ENCODE measurements at places on chromosomes 11 and 22.

DNA sequence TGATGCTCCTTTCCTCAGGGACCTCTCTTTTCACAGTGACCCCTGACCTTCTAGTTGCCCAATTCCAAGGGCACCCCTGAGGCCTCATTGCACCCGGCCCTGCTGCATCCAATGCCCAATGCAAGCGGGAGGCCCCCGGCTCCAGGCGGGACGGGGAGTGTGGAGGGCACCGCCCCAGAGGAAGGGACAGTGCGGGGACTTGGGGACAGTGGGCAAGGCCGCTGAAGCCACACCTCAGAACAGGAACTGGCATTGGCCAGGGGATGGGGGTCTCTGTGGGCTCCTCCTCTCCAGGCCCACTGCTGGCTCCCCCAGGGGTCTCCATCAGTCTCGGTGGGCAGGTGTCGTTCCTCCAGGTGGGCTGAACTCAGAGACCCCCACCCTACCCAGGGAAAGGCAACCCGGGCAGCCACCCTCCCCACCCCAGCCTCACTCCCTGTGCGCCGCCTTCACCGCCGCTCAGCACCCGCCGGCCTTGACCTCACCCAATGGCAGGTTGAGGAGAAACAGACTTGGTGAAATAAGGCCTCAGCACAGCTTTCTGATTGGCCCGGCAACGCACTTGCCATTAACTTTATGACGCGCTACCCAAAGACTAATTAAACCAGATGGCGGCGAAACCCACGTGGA lies 1312.0 kb downstream of the BRD1 start:
- DNase-seq: no peak

- DNase-seq: no peak
Observed at GRCh38 chr22:35781898-35782297, 64.2 kb downstream of the APOL5 start.

GRCh38 chr11:22477312-22477711 lies 139.1 kb downstream of the SLC17A6 start:
- DNase-seq: no peak

DNA sequence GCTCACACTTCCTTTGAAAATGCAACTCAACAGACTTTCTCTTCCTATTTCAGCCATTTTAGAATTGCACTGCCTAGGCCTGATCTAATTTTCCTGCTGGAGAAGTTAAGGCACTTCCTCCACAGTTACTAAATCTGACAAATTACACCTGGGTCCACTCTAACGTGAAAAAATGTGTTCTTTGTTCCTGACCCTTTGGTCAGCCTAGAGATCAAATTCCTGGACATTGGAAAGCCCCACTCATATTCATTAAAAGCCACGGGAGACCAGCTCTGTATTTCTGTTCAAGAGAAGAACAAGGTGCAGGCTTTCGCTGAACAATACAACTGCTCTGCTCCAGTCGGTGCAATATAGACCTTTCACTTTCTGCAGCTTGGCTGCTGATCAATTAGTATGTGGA lies 96.6 kb downstream of the MPPED2 start:
- no peak for DNase-seq

DNA sequence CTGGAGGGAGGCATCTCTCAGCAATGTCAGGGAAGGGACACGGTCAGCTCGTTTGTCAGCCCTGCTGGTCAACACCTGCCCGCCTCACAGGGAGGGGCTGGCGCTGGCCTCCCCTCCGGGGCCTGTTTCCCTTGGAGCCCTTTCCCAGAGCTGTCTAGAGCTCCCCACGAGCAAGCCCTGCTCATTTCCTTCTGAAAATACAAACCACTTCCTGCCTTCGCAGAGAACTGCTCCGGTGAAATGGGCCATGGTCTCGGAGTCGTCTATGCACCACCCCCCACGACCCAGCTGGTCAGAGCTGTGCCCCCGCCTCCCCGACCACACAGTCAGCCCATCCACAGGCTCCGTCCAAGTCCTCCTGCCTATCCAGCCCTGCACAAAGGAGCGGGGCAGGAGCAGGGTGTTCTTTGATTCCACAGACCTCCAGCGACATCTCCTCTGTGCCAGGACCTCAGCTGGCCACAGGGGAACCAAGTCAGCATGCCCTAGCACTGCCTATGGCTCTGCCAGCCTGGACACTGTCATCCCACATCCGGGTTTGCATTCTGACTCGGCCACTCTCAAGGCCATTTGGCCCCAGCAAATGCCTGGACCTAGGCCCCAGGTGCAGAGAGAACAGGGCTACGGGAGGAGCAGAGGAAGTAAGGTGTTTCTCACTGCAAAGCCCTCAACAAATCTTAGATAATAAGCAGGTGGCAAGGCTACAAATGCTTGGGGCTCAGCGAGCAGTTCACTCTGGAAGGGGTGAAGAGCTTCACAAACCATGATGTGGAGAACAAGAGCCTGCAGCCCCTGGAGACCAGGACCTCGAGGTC lies 82.1 kb upstream of the WNT11 start:
- DNase-seq: no peak

DNA sequence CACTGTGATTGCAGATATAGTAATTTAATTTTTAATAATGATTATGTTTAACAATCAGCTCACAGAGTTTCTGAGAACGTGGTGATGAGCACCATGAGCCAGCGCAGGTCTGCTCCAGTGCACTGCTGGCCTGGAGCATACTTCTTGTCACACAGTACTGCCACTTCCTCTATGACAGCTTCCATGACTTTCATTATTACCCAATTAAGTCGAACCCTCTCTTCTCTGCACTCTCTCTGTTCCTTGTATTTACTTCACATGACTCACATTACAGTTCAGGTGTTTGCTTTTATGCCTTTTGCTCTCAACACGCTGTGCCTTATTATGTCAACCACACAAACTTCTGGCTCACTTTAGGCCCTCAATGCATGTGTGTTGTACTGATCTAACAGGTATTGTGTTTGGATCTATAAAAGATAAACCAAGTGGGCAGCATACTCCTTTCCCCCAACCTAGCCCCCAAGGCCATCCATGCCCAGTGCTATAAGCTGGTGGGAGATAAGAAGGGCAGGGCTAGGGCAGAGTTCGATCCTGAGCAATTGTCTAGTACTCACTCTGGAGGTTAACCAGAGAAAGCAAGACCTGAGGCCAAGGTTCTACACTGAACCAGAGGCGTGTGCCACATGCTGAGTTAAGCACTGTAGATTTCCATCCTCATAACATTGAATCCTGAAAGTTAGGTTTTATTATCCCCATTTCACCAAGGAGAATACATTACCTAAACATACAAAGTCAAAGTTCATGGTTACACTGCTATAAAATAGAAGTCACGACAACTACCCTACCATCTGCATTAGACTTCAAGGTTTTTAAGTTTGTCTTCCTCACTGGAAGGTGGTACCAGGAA lies 356.5 kb downstream of the INSC start:
- DNase-seq: no peak

- DNase-seq: no peak
Observed at GRCh38 chr11:10307400-10308200, 2.7 kb downstream of the ADM start.

DNA sequence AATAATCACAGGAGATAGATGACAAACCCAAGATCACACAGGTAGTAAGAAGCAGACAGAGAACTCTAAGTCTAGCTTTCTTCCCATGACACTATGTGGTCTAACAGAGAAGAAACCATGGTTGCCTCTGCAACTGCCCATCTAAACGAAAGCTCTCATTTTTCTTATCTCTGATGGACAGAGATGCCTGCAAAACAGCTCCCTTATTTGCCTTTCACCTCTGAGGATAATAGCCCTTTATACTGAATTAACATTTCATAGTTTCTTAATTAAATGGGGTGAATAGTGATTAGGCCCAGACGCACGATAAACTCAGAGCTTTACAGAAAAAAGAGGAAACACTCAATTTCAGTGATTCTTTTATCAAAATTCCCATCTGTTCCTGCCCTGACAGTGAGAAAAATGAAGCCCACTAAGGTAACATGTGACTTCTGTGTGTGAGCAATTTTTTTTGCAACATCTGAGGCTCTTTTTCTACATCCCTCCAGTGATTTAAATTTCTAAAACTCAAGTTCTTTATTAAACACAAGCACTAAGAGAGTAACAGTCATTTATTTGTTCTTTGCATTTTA lies 24.6 kb downstream of the OR2AG2 start:
- no peak for DNase-seq

GRCh38 chr11:19164230-19164855 lies 37.4 kb downstream of the CSRP3 start:
- DNase-seq: peak; percentile 2

DNA sequence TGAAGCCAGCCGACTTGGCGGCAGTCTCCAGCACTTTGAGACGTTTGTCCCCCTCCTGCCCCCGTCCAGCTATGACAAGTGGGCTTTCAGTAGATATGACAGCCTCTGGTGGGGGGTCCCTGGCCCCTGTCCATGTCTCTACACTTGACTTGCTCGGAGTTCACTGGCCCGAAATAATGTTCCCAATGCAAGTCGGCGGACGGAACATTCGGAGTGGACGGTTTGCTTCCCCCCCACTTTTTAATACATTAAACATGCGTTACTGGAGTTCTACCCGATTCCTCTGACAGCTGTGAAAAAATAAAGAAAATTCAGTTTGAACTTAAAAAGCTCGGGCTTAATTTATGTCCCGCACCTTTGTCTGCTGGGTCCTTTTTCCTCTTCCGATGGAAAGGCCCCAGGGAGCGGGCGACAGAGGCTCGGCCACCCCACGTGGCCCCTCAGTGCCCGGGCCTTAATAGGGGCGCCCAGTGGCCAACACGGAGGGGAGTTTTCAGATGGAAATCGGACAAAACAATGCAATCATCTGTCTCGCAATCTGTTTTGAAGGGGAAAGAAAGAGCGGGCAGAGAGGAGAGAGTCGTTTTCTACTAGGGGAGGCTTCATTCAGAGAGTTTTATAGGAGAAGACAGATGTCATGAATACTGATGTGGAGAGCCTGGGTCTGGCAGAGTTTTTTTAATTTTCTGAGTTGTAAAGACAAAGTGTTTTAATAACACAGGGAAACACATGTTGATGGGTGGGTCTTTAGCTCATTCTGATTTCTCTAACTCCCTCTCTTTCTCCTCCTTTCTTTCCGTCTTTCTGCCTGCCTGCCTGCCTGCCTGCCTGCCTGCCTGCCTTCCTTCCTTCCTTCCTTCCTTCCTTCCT lies 50.2 kb downstream of the SMIM38 start:
- no peak for DNase-seq

- DNase-seq: peak; percentile 73
Observed at GRCh38 chr22:19466126-19466716, 12.8 kb downstream of the UFD1 start.

All from NCI-H1694 (cell line).